Activated naive CD4-positive, alpha-beta T cell treated with anti-CD3 and anti-CD28 coated beads, Interleukin-2, amount 50 U/mL, for 72 hours (primary cell): ENCODE measurements at places on chromosomes 6 and 20. TPM values are rescaled to one million over a fixed set of nuclear protein-coding genes. Genes with fewer than 3 reads are reported as not detected.

WFDC12 gene
- total RNA-seq, result not detected

KCNQ2 gene
- total RNA-seq, result 0.33 TPM

MCHR2 gene
- total RNA-seq, result not detected

SCRT2 gene
- not detected for total RNA-seq

MATN4 gene
- 0.11 TPM for total RNA-seq

DLL1 gene
- 1.1 TPM for total RNA-seq

CST7 gene
- total RNA-seq, result 50.3 TPM
